ENCODE measurements at places on chromosomes 12 and 14.

GRCh38 chr14:96249029-96249428, 7.0 kb upstream of the BDKRB1 start:
- DNase-seq, result no peak

DNA sequence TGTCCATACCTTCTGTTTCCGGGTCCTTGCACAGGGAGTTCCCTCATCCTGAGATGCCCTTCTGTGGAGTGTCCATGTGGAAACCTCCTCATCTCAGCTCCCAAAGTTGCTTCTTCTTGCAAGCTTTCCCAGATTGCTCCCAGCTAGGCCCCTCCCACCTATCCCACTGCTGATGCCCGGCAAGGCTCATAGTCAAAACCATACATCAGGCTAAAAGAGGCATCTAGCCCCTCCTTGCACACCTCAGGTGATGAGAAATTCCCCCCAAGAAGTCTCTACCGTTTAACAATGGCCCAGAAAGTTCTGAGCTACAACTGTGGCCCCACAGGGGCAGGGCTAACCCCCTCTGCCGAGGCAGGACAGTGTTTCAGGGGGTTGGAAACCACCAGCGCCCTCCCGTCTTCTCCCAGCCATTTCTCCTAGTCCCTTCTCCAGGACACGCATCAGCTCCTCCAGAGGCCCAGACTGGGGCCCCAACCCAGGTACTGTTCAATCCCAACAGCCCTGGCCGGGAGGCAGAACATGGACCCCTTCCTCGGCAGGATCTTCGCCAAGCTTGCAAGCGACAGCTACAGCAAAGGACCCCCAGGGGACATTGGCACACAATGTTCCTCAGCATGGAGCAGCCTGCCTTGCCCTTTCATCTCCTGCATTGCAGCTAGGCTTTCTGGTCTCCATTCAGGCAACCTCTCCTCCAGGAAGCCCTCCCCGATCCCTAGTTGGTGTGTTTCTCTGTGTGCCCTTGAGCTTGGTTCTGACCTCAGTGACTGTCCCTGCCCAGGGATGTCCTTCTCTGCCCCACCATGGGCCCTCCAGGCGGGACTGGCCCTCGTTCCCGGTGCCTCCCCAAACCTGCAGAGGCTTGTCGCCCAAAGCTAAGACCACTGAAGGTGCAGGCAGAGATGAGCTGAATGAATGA, 4.5 kb upstream of the BEGAIN start:
- DNase-seq, result no peak

DNA sequence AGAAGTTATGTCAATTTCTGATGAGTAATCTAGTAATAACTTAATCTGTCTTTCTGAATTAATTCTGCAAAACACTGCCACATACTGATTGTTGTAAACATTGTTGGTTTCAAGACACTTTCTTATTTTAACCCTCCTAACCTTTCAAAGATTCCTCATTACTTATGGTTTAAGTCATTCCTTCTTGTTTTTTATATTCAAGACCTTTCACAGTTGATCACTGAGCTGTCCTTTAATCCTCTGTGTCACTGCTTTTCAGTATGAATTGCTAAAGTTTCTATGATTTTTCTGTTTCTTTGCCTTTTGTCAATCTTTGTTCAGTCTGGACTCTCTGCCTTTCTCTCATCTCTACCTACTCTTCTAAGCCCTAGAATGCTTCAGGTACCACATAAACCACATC, 164.7 kb downstream of the RAD51B start:
- no peak for DNase-seq

DNA sequence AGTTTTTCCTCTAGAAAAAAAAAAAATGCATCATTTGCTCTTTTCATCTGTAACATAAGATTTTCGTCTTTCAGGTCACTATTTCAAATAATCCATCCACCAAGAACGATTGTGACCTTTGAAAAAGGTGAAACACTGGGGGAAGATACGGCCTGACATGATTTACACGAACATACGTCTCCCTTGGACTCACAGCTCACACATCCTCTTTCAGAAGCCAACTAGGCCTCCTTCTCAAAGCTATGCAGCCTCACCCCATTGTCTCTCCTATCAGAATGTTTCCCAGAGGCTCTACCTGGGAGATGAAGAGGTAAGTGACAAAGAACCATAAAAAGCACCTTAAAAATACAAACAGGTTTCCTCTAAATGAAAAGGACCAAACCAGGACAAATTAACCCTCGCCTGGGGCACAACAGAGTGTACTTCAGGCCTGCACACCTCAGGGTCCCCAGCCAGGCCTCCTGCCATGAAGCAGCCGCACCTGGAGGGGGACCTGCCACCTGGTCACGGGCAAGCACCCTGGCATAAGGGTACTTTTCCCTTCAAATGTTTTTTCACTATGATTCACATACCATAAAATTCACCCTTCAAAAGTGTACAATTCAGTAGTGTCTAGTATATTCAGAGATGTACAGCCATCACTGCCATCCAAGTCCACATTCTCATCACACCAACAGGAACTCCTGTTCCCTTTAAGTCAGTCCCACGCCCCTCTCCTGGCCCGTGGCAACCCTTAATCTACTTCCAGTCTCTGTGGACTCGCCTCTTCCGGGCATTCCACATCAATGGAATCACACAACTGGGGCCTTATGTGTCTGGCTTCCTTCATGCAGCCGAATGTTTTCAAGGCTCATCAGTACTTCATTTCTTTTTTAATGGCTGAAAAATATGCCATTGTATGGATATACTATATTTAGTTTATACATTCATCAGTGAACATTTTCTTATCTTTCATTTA, 5.4 kb downstream of the SLC15A4 start:
- DNase-seq, result no peak

GRCh38 chr12:48001505-48002413, 2.5 kb downstream of the COL2A1 start:
- no peak for DNase-seq

GRCh38 chr12:1594006-1594260, 448 bp downstream of the FBXL14 start:
- DNase-seq, result no peak

DNA sequence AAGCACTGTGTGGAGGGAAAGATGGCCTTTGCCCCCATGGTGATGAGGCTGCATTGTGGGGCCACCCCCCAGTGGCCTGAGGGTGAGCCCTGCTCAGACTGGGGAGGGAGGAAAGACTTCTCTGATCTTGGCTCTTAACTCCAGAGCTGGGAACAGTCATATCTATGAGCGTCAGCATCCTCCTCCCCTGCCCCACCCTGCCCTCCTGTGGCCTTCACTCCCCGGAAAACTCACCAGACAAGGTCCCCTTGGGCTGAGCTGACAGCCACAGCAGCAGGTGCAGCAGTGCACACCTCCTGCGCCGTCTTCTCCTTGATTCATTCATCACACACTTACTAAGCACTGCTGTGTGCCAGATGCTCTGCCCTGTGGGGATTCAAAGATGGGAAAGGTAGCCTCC, 98.8 kb downstream of the B4GALNT3 start:
- DNase-seq, result no peak

GRCh38 chr12:46382408-46382963, 9.9 kb upstream of the SLC38A2 start:
- no peak for DNase-seq

- DNase-seq, result no peak
Measured at GRCh38 chr14:35898217-35898775, 72.2 kb downstream of the BRMS1L start.

DNA sequence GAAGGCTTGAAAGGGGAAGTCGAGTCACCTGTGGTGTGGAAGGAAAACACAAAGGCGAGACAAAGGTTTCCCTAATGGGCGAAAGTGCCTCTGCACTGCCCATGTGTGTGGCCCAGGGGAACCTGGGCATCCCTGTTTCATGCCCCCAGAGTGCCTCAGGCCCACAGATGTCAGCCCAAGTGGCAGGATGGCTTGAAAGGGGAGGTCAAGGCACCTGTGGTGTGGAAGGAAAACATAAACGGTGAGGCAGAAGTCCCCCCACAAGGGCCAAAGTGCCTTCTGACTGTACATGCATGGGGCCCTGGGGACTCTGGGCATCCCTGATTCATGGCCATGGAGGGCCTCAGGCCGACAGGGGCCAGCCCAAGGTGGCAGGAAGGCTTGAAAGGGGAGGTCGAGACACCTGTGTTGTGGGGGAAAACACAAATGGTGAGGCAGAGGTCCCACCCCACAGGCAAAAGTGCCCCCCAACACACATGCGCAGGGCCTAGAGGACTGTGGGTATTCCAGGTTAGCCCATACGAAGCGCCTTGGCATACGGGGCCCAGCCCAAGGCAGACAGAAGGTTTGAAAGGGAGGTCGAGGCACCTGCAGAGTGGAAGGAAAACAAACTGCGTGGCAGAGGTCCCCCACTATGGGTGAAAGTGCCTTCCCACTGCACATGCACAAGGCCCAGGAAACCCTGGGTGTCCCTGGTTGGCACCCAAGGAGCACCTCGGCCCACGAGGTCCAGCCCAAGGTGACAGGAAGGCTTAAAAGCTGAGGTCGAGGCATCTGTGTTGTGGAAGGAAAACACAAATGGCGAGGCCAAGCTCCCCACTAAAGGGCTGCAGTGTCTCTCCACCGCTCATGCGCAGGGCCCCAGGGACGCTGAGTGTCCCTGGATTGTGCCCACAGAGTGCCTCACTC, 382.3 kb downstream of the ALG10 start:
- no peak for DNase-seq

- DNase-seq, result no peak
Measured at GRCh38 chr12:91636721-91637120, 454.1 kb upstream of the DCN start.

DNA sequence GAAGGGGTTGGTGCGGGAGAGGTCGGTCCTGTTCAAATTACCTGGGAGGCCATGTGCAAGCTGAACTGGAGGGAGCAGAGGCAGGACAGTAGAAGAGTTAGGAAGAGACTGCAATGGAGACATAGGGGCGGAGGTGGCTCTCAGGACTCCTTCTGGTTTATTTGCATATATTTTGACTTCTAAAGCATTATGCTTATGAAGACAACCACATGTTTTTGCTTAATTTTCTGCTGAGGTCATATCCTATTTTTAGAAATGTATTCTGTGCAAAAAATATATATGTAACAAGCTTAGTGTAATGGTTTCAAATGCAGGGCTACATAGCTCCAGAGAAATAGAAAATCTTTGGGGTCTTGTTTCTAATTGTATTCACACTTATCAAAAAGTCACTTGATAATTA, 137.0 kb upstream of the MDM1 start:
- no peak for DNase-seq
